ENCODE measurements at places on chromosomes 3 and 15.
A peak's percentile ranks its signal among the peaks of the same experiment; 100 is the strongest.

DNA sequence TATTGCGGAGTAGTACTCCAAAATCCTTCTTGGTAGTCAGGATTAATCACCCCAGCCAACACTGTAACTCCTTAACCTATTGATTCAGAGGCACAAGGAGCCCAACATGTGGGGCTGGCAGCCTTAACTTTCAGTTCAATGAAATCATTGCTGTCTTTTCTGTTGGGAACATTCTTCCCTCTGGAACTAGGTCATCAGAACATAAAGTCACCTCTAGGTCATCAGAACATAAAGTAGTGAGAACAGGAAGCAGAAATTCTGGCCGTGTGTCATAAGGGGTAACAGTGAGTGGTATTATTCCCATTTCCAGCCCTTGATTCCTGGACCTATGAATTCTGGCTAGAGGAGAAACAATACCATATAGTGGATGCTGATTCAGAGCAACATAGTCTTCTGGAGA is 71.5 kb upstream of the TNIK start:
- DNase-seq = no peak

- no peak for DNase-seq
These were observed 60.3 kb downstream of the STRIT1 start for GRCh38 chr3:155233213-155233612.

DNA sequence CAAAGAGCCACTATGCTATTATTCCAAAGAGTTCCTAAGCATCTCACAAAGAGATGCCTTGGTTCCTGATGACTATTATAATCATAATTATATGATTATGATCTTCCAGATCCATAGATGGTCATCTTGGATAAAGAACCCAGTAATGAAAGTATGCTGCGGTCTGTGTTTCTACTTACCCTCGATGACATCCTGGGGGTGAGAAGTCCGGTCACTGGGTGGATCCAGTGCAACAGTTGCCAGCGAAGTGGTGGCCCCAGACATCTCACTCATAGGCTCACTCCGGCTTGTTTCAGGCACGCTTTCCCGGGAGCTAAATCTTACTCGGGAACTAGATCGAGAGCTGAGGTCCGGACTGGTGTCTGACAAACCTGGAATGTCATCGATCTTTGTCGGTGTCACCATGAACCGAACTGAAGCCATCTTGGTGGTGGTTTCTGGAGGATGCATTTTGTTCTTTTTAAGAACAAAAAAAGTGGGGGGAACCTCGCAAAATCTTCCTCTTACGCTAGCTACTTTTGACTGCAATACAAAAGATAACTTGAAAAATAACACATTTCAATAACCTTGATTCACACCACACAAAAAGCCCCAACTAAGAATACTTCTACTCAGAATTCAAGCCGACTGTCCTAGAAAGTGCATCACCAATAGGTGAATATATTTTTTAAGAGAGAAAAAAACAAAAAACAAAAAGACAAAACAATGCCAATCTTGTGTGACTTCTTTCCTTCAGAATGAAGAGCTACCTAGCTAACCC is 1.2 kb downstream of the SLC12A6 start:
- peak; percentile 1 for DNase-seq

DNA sequence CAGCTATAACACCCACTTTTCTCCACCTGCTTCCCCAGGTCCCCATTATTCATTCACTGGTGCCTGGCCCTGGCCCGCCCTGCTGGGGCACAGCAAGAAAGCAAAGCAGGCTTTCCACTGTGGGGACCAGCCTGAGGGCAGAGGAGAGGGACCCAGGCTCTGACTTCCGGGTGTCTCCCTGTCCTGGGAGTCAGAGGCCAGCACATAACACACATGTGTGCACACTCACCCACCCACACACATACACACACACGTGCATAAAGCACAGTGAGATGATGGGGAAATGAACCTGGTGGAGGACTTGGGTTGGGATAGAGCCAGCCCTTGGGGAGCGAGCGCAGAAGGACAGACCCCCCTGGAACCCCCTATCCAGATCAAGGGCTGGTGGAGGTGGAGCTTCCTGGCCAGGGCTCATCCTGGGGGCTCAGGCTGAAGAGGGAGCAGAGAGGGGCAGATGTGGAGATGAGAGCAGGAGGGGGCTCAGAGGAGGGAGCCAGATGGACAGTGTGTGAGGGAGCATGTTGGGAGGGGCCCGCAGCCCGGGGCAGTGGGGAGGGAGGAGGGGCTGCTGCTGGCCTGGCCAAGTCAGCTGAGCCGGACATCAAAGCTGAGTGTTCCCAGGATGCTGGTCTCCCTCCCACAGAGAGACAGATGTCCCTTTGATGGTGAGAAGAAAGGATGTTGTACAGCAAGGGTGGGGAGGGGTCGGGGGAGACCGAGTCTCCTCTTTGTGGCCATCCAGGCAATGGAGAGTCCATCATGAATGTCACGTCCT is 78.2 kb downstream of the LINGO1 start:
- DNase-seq = no peak

DNA sequence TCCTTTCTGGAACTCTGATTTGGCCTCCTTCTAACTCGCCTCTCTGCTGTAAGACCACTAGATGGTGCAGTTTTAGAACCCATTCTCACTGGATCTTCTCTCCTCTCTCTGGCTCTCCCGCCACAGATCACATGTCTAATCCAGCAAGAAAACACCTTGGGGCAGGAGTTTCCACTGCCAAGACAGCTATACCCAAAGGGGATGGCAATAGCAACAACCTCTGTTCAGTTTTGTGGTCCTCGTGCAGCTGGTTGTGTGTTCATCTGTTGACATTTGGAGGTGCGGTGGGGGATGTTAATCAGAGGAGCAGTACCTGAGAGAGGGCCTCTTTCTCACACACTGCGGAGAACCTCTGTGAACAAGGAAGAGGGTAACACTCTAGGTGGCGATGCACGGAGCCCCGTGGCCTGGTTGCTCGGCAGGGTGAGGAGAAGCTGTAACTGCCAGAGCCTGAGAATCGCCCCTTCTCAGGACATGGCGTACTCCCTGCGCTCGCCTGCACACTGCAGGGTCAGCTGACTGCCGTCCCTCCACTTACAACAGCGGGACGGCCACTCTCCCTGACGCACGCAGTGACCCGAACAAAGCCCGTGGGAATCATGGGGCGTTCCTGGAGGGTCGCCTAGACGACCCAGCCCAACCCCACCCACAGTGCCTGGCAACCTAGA is at the start of gene TEX55:
Gene TEX55, plus strand, starts transcription at position 666 of the 668 bp plus-strand sequence. CDS start 25 bp downstream, outside the sequence.
- peak; percentile 46 for DNase-seq

DNA sequence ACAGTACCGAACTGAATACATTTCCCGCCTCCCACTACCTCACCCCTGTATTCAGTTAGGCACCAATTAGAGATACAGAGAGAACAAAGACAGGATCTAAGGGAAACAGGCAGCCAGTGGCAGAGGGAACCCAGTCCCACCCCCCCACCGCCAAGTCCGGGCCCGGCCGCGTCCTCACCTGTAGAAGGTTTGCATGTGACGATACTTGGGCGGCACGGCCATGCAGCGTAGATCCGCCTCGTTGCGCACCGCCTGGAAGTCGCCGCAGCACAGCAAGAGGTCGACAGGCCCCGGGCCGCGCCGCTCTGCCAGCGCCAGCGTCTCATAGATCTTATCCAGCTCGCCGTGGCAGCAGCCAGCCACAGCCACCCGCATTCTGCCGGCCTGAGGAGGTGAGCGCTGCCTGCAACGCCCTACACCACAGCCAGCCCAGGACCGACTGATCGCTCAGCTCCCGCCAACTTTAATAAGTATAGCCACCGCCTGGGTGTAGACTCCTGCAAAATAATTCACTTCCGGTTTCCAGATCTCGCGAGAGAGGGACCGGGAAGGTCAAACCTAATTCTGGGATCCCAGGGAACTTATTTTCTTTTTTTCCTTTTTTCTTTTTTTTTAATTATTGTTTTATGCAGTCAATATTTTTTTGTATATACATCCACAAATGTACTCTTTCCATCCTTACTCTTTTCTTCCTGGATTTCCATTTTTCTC is at the start of gene DBR1:
Gene DBR1, minus strand, starts transcription at position 501 of the 711 bp plus-strand sequence. Its CDS starts 126 bp downstream, at position 375.
- peak; percentile 77 for DNase-seq

GRCh38 chr3:125647318-125648014 is 52.2 kb upstream of the OSBPL11 start:
- no peak for DNase-seq

- no peak for DNase-seq
These were observed 117.1 kb downstream of the TPRA1 start for GRCh38 chr3:127473244-127474024.

DNA sequence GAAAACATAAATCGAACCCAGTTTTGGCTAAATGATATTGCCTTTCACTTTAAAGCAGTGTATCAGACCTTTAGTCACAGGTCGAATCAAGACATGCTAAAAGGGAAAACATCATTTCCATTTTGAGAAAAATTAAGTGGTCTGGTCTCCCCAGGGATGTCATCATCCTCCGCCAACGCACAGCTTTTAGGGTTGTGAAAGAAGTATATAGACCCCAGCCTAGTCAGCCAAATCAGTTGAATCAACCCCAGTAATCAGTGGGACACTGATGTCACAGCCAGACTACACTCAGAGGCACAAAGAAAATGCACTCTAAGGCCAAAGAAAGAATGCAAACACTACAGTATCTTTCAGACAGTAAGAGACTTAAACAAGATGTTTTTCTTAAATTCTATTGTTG is 187.4 kb downstream of the ZIC4 start:
- DNase-seq = no peak

DNA sequence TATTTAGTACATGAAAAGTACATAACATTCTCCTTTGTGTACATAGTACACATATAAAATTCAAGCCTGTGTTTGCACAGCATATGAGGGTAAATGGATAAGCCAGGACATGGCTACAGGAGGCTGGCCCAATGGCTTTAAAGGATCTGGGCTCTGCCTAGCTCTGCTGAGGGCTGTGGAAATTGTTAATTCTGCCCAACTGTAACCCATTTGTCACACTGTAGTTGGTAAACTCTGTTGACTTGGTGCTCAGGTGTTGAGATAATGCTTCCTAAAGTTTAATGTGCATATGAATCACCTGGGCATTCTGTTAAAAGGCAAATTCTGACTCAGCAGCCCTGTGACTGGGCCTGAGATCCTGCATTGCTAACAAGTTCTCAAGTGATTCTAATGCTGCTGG is 196.5 kb upstream of the ZPLD1 start:
- no peak for DNase-seq

DNA sequence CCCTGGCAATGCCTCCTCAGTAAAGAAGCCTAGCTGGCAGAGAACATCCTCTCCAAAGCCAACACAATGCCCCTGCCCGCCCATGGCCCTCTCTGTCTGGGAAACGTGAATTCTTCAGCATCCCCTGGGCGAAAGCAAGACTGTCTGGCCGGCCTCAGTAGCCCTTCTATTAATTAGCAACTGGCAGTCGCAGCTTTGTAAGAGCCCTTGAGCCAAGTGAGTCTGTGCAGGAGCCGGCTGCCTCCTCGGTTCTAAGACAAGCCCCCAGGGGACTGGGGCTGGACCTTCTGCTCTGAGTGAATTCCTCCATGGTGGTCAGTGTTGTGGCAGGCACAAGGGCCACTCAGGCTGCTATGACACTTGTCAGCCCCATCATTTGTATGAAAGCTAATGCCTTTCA is 7.4 kb downstream of the HCN4 start:
- DNase-seq = no peak

- DNase-seq = no peak
These were observed 447.4 kb upstream of the ROBO1 start for GRCh38 chr3:80215191-80215590.

- DNase-seq = no peak
These were observed 414.7 kb downstream of the ZBTB20 start for GRCh38 chr3:114732353-114732752.

- DNase-seq = peak; percentile 97
These were observed 61.0 kb downstream of the IQSEC1 start for GRCh38 chr3:13012221-13012691.

- DNase-seq = no peak
These were observed 91.7 kb upstream of the GOLGA6L4 start for GRCh38 chr15:84143753-84144314.

GRCh38 chr3:46423588-46423987 is 16.5 kb downstream of the CCRL2 start:
- no peak for DNase-seq

DNA sequence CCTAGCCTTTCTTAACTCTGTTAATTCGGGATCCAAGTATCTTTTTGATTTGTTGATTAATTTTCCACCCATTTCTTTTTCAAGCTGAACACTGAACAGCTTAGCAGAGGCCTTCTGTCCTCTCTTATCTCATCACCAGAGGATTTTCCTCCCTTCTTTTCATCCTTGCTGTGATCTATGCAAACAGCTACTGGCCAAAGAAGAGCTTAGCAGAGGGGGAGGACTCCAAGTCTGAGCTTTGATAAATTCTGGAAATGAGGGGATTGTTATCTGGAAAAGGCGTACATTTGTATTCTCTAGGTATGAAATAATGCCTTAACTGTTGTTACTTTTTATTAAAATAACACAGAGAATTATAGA is 13.4 kb downstream of the DZIP3 start:
- no peak for DNase-seq

- no peak for DNase-seq
These were observed at the start of gene LCTL for GRCh38 chr15:66565741-66566144. Gene LCTL, minus strand, starts transcription at chr15:66565998. Its CDS starts 633 bp downstream, at chr15:66565365.

GRCh38 chr3:110318108-110318507 is 753.5 kb upstream of the NECTIN3 start:
- DNase-seq = no peak

DNA sequence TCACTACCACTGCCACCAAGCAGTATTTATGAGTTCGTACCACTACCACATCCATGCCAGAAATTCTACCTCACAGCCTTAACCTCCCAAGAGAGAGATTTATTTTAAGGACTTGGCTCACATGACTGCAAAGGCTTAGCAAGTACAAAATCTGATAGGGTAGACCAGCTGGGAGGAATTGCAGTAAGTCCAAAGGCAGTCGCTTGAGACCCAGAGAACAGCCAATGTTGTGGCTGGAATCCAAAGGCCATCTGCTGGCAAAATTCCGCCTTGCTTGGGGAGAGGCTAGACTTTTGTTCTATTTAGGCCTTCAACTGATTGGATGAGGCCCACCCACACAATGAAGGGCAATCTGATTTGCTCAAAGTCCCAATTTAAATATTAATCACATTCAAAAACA is 101.4 kb upstream of the STT3B start:
- no peak for DNase-seq

DNA sequence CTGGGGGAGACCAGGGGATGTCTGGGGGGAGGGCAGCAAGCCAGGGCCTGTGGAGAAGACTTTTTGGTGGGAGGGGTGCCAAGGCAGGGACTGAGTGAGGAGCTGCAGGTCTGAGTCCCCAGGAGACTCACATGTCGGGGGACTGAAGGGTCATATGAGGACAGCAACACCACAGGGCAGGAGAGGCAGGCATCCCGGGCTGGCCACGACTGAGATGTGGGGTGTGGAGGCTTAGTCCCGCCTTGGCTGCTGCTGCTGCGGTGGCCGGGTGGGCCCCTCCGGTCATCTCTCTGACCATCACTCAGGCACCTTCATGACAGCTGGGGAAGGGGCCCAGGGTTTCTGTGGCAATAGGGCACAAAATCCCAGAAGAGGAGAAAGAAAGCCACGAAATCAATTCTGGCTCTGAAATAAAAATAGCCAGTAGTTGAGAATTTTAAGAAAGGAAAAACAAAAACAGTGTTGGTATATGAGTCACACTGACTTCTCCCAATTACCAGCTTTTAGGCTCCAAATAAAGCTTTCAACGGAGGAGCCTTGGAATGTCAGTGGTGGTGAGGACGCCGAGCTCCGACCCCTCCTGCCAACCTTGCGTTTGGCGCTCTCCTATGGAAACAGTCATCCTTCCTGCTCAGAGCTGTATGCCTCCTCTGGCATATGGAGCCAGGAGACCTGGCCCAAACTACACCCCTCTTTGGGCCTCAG is 52.9 kb upstream of the ITGA11 start:
- no peak for DNase-seq

GRCh38 chr3:122103821-122104514 is 48.8 kb downstream of the CD86 start:
- DNase-seq = no peak

- DNase-seq = no peak
These were observed 302.0 kb downstream of the RYR3 start for GRCh38 chr15:33612721-33613304.

All from Kasumi-1 (cell line).